Gastrocnemius medialis (tissue), 4 donors: ENCODE measurements at places on chromosomes 12 and 14. TPM values are rescaled to one million over a fixed set of nuclear protein-coding genes. Genes with fewer than 3 reads are reported as not detected.

Gene ATXN7L3B
- 13.6 TPM for total RNA-seq

Gene GZMB
- not detected for total RNA-seq

Gene C12orf54
- not detected for total RNA-seq

Gene GLIPR1L1
- total RNA-seq, result not detected

Gene TBPL2
- not detected for total RNA-seq

Gene RCOR1
- 10.0 TPM for total RNA-seq

Gene ERP29
- 17.3 TPM for total RNA-seq

Gene KRT2
- total RNA-seq, result not detected

Gene IGFBP6
- total RNA-seq, result 82.6 TPM

Gene MARS1
- 43.5 TPM for total RNA-seq

Gene ZBTB42
- total RNA-seq, result 2.4 TPM

Gene ASCL1
- total RNA-seq, result not detected

Gene KRT85
- total RNA-seq, result not detected

Gene SLCO1B3
- not detected for total RNA-seq

Gene GALNT16
- 0.15 TPM for total RNA-seq
